ENCODE measurements at places on chromosomes 12 and 14.

DNA sequence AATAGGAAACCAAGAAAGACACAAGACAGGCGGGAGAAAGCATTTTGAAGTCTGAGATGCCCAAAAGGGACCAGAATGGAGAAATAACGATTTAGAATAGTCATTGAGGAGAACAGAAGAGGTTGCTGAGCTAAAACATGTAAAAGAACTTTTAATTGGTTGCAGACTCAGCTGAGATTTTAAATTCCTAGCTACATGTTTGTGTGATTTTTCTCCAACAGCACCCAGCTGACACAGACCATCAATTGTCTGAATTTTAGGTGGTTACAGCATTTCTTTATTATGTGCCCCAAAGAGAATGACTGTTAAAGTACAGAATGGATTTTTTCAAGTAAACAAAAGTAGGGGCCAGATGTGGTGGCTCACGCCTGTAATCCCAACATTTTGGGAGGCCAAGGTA, 50.3 kb downstream of the BAZ1A start:
- no peak for DNase-seq

GRCh38 chr12:20314328-20314727, 54.0 kb upstream of the PDE3A start:
- no peak for DNase-seq

GRCh38 chr12:27015730-27016076, 1.5 kb upstream of the TM7SF3 start:
- no peak for DNase-seq

DNA sequence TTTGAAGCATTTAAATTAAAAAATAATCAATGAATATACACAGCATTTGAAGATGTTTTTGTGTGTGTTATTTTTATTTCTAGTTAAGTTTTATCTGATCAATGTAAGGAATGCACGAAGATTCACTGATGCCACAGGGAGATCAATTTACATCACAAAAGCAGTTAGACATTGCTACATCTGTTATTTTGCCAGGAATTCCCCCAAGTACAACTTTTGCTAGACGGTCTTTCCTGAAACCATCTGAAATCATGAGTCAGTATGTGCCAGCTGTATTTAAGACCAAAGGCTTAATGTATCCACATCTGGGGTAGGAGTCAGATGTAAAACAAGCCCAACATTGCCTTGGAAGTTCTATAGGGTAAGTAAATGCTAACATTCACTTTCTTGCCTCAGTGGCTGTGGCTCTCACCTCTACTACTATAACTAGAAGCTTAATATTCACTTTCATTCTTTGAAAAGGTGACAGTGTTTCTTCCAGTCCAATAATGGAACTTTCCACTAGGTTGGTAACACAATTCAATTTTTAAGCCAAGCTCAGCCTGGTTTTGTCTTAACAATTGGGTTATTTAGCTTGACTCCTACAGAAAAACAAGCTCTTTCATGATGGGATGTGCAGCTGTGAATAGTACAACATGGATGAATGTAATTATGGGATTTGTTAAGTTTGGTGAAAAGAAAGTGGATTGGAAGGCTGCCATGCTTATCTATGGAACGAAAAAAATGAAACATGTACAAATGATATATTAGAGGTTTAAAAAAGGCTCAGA, 385.4 kb upstream of the TMEM132C start:
- DNase-seq: no peak

DNA sequence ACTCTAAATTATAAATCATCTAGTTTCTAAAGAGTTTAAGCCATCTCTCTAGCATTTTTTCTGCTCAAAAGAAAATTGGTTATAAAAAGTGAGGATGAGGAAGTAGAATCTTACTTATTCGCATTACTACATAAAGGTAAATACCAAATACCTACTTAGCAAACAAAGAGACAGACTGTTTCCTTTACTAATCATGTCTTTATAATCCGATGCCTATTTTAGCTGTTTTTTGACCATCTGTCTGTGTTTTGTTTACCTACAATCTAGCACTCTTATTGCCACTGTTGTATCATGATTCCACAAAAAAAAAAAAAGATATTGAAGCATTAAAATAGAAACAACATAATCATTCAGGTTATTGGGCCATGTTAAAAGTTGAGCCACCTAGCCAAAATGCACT, 396.2 kb downstream of the PAWR start:
- DNase-seq: no peak

- peak; percentile 54 for DNase-seq
These were observed 5.0 kb downstream of the CELA1 start for GRCh38 chr12:51341251-51342007.

- no peak for DNase-seq
These were observed 54.9 kb downstream of the ZNF664 start for GRCh38 chr12:124027753-124028554.

DNA sequence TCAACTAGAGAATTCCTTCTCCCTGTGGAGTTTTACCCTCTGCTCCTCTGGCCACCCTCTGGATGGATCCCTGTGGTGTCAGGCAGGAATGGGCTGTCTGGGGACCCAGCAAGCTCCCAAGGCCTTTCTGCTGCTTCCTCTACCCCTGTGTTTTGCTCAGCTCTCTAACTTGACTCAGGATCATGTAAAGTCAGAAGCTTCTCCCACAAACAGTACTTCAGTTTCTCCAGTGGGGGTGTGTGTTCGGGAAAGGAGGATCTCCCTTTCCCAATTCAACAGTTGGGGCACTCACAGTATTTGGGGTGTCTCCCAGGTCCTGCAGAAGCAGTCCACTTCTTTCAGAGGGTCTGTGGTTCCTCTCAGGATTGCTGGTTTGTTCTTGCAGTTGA, 162.4 kb upstream of the NUDT4 start:
- no peak for DNase-seq

DNA sequence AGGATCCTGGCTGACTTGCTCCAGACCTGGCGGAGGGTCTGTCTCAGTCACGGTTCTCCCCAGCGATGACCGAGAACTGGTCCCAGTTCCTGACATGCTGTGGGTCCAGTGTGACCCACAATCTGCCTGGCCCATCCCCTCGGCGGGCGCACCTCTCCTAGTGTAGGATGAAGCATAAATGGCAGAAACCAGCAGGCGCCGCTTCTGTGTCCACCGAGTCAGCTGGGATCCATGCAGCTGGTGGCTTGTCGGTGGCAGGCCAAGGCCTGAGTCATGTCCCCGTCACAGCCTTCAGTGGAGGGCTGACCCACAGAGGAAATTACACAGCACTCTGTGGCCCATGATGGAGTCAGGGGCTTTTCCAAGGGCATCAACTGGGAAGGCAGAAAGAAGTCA, 38.5 kb downstream of the NFKBIA start:
- DNase-seq: no peak

- no peak for DNase-seq
These were observed 10.8 kb upstream of the IPO8 start for GRCh38 chr12:30706476-30706875.

DNA sequence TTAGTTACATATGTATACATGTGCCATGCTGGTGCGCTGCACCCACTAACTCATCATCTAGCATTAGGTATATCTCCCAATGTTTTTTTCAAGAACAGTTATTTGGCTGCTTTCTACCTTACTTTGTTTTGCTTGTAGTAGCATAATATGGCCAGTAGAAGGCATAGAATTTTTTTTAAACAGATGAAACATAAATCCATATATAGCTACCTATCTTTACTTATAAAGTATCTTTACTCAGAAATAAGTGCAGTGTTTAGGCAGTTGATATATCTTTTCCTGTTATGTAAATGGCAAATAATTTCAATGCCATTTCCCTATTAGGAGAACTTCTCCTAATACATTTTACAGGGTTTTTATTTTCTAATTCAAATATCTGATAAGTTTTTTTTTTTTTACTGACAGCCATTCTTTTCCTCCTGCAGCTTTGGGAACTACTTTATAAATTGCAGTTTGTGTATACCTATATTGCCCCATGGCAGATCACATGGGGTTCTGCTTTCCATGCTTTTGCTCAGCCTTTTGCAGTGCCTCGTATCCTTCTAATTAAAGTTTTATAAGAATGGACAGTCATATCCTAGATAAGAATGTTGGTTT, 143.1 kb downstream of the PCNX1 start:
- DNase-seq: no peak

DNA sequence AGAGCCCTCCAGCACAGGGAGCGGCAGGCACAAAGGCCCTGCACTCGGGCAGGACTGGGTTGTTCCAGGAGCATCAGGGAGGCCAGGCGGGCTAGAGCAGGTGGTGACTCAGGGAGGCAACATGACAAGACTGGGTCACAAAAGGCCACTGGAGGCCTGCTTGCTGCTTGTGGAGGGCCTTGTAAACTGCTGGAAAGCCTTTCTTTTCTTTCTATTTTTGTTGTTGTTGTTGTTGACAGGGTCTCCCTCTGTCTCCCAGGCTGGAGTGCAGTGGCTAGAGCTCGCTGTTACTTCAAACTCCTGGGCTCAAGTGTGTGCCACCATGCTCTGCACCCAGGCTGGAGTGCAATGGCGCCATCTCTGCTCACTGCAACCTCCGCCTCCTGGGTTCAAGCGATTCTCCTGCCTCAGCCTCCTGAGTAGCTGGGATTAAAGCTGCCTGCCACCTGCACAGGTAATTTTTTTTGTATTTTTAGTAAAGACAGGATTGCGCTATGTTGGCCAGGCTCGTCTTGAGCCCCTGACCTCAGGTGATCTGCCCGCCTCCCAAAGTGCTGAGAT, 11.8 kb upstream of the RCOR1 start:
- no peak for DNase-seq

GRCh38 chr12:53145383-53146260, 34.9 kb upstream of the ZNF740 start:
- DNase-seq: no peak

- DNase-seq: no peak
These were observed 56.9 kb upstream of the CORO1C start for GRCh38 chr12:108788076-108788782.

- no peak for DNase-seq
These were observed 31.5 kb upstream of the BHLHE41 start for GRCh38 chr12:26156201-26156871.

GRCh38 chr12:114623737-114624136, 60.2 kb downstream of the TBX3 start:
- no peak for DNase-seq

GRCh38 chr14:103057028-103057371, 349 bp downstream of the CDC42BPB start:
- no peak for DNase-seq

- no peak for DNase-seq
These were observed 23.7 kb downstream of the BMP4 start for GRCh38 chr14:53932966-53933365.

GRCh38 chr12:56358836-56359532, 923 bp downstream of the STAT2 start:
- no peak for DNase-seq

GRCh38 chr14:22630486-22630885, 13.7 kb downstream of the OR6J1 start:
- no peak for DNase-seq
